ENCODE measurements at places on chromosomes 6 and 20.

DNA sequence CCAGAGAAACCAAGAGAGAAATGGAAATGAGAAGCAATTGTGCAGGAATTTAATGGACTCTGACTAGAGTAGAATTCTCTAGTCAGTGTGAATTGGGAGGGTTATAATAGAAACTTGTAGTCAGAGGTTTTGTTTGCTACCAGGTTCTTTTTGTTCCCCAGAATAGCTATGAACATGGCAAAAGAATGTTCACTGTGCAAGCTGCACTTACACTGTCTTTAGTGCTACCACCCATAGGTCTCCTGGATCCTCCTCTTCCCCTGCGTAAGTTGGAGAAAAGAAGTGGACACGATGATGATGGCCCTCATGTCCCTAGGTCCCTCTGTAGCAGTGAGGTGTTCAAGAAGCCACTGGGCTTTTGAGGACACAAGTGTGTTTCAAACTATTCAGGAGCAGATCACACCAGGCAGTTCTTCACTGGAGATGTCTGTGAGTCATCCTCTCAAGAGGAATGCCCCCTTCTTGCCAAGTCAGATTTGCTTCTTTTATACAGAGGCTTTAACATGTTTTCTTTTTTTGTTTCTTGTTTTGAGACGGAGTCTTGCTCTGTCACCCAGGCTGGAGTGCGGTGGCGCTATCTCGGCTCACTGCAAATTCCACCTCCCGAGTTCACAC lies 47.6 kb upstream of the SMIM8 start:
- DNase-seq = no peak

DNA sequence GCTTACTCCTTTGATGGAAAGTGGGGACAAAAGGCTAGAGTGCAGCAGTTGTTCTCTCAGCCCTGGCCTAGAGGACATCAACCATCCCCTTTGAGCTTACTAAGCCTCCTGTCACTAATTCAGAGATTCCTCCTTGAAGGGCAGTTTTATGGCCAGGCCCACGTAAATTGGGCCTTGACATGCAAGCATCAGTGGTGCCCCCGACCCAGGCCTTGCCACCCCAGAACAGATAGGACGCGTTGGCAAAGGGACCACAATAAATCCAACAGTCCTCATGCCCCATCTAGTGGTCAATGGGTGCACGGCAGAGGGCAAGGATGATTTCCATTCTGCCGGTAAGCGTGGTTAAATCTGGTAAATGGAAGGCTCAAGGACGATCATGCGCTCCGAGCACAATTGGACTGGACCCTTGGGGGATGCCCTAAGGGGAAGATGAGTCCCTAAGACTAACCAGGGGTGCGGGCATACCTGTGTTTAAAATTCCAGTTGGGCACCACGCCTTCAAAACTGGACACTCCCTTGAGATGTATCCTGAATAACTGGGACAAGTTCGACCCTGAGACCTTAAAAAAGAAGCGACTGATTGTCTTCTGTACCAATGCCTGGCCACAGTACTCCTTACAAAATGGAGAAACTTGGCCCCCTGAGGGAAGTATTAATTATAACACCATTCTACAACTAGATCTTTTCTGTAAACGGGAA lies 32.6 kb downstream of the CEP85L start:
- peak; percentile 52 for DNase-seq

DNA sequence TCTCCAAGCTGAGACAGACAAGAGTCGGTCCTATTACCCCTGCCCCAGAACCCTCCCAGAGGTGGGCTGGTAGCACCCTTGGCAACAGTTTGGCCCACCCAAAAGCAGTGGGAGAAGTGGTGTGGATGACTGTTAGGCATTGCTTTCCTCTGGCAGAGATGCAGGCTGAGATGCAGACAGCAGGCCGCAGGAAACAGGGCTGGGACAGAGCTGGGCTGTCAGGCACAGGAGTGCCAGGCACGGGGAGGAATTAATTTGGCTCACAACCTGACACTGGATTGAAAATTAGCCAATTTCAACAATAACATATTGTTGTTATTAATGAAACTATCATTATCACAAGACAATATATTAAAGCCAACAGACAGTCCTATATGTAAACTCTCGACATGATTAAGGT lies 15.7 kb upstream of the SIRT5 start:
- DNase-seq = no peak

DNA sequence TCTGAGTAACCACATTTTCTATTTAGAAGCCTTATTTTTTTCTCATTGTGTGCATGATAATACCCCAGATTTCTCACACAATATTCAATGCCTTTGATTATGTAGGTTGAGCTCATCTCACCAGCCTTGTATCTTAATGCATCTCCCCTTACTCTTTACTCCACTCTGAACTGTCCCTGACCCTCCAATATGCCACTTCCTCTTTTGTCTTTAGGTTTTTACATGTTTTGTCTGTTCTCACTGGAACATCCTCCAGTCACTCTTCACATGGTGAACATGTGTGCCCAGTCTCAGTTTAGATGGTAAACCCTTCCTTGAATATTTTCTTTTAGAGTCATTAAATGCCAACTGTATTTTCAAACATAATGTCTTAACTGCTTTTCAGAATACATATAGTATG lies 392.9 kb upstream of the IMPG1 start:
- DNase-seq = no peak

GRCh38 chr6:35047265-35048011 lies 93.7 kb downstream of the TCP11 start:
- no peak for DNase-seq

DNA sequence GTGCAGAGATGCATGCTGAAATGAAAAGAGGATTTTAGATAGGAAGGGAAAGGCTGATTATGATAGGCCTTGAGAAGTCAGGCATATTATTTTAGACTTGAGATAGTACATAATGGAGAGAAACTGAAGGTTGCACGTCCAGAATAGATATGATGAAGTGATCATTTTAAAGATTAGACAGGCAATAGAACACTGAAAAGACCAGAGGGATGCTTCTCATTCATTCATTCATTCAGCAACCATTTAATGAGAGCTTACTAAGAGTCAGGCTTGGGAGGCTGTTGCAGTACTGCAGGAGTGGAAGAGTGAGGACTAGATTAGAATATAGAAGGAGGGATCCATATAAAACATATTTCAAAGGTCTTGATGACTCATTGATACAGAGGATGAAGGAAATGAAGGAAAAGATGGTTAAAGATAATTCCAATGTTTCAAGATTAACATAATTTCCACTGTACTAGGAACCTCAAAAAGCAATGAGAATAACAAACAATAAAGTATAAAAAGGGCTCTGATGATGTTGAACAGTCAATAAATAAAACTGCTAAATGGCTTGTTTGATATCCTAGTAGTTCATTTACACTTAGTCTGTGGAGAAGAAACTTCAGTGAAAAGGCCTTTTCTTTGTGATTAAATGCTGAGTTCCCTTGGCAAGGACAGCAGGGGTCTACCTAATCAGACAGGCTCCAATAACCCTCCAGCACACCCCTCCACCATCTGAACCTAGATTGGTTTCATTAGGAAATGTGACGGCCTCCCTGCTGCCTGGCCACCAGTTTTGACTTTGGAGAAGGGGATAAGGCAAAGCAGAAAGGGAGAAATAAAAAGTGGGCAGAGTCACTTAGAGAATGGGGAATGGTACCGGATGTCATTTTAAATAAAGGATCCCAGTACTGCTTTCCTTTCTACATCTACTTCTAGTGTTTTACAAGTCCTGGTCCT lies 5.3 kb upstream of the FBXO9 start:
- DNase-seq = no peak

- DNase-seq = no peak
Measured at GRCh38 chr6:83838727-83839126, 14.4 kb upstream of the RIPPLY2 start.

DNA sequence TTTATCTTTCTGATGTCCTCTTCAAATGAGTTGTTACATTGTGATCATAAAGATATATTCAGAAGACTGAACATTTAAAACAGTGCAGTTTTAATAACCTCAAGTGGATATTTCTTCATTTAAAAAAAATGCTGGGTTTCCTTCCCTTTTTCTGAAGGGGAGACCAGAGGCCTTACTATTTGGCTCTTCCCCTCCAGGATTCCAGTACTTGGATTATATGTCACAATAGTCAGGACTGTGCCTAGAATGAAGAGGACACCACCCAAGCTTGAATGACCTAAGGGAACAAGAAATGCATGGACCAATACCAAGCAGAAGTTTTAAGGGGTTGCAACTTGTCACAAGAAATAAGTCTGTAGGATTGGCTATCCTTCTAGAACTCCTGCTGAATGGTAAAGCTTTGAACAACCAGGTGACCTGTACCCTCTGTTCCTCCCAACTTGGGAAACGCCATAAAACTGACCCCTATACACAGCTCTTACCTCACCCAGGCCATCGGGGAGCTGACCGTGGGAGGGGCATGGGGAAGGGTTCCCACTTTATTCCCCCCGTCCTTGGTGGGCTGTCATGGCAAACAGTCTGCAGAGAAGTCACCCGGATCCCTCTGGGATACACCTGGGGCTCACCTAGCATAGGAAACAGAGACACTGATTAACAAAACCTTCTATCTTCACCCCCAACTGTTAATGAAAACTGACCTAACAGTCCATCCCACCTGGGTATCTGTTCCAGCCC lies 2.0 kb downstream of the FRS3 start:
- no peak for DNase-seq

DNA sequence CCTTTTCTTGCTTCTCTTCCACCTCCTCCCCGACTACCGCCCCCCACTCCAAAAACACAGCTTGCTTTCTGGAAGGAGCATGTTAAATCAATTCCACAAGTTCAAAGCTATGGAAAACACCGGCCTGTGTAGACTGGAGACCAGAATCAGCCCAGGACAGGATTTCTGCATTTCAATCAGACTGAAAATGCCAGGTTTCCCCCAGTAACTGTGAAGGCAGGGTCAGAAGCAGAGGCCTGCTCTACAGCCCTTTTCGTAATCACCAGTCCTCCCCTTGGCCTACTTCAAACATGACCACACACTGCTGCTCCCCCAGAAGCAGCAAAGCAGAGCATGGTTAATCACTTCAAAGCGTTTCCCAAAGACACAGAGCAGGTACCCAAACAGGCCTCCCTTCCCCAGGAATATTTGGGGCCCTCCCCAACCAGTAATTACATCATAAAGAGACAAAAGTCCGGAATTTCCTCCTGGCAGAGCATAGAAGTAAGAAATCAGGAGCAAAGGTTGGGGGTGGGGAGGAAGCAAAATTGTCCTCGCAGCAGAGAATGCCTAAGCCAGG lies 38.4 kb downstream of the ZMYND8 start:
- DNase-seq = no peak

DNA sequence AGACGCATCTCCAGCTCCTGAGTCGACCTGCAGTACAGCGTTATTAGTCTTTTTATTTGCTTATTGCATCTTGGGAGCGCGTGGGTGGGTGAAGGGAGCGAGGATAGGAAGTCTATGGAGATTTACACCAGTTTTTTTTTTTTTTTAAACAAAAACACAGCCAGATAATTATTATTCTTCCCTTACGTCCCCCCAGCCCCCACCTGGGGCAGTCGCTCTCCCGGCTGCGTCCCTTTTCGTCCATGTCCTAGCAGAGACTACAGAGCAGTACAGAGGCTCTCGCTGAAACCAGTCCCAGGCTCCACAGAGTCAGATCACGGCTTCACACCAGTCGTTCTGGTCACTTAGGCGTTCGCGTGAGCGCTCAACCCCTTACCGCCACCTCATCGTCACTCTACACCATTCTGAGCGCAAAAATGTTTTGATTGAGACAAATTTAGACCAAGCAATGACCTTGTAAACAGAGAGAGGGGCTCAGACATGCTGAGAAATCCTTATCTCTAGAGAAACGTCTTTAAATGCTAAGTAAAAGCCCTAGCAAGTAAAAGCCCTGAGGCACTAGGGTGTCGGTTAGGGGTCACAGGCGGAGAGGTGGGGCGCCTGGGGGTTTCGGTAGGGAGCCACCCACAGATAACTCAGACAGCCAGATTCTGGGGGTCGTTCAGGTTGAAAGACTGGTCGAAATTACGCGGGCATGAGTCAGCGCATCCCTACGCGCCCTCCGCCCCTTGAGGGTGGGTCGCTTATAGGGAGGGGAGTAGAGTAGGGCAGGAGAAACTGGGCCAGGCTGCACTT lies 975 bp upstream of the PPT2 start:
- no peak for DNase-seq

DNA sequence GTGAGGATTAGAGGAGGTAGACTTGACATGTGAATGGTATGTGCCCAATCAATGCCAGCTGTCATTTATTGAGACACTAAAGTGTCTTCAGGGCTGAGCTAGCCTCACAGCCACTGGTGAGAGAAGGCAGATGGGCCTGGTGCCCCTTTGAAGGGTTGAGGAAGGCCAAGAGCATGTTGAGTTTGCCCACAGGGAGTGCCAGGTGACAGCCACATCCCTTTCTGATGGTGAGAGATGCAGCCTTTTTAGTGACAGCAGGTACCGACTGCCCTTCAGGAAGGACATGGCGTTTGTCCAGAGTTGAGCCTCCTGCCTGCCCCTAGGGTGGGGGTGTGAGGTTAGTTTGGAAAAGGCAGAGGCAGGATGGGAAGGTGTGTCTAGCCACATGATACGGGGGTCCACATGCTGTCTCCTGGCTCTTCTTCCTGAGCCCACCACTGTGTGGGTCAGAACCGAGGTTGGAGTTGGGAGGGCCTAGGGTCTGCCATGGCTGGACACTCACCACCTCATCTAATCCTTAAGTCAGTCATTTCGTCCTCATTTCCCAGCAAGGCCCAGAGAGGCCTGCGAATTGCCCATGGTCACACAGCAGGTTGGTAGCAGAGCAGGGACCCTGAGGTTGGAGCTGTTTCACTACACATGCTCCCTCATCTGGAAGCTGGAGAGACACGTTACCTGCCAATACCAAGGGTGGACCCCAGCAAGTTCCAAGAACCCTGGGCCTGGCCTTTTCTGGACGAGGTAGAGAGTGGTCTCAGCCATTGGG lies 32.5 kb downstream of the SPDEF start:
- no peak for DNase-seq

DNA sequence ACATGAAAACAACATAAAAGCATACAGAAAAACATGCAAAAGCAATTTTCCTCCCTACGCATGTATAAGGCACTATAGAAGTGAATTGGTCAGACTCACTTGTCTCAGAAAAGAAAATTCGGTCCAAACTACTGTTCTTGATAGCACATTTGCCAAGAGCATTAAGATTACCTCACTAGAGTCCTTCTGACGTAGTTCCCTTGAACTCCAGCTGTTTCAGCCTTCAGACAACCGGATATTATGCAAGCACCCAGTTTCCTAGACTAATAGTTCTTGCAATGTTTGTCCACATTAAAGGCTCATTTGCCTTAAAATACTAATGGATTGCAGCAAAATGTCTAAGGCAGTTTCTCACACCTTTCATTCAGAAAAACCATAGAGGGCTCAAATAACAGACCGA lies 2.5 kb upstream of the CASS4 start:
- no peak for DNase-seq

Measured in activated T-cell treated with anti-CD3 and anti-CD28 coated beads for 24 hours (primary cell).